Chondrocyte (in vitro differentiated cells): ENCODE measurements at places on chromosomes 1 and 21. TPM values are rescaled to one million over a fixed set of nuclear protein-coding genes. Genes with fewer than 3 reads are reported as not detected.

DNA sequence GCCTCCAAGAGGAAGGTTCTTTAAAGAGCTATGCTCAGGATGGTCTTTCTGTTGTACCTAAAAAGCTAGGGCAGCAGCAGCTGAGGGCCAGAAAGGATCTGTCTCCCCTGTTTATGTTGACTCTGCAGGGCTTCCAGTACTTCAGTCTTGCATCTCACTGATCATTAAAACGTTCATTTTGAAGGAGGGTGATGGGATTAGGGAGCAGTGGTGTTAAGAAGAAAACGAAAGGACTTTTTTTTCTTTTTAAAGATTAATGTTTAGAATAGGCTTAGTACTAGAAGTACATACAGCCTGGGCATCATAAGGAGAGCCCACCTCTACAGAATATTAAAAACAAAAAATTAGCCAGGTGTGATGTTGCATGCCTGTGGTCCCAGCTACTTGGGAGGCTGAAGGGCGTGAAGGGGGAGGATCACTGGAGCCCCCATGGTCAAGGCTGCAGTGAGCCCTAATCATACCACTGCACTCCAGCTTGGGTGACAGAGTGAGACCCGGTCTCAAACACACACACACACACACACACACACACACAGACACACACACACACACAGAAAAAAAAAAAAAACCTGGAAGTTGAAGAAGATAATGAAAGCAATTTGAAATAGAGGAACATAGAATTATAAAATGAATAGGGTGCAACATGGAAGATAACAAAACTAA is 2.9 kb downstream of the CR1L start:
- no peaks in the 10 kb centered on the region for H3K4me1 ChIP-seq
- H3K36me3 ChIP-seq: no peaks in the 10 kb centered on the region
- H3K4me3 ChIP-seq: no peak overlapping the region
- H3K27me3 ChIP-seq: peaks cover 35% of the 10 kb centered on the region
- no peak for DNase-seq

GRCh38 chr21:14591882-14592281 is 45.8 kb upstream of the SAMSN1 start:
- no peaks in the 10 kb centered on the region for H3K4me1 ChIP-seq
- no peak for DNase-seq
- H3K27ac ChIP-seq: no peak overlapping the region
- H3K27me3 ChIP-seq: no peaks in the 10 kb centered on the region

DNA sequence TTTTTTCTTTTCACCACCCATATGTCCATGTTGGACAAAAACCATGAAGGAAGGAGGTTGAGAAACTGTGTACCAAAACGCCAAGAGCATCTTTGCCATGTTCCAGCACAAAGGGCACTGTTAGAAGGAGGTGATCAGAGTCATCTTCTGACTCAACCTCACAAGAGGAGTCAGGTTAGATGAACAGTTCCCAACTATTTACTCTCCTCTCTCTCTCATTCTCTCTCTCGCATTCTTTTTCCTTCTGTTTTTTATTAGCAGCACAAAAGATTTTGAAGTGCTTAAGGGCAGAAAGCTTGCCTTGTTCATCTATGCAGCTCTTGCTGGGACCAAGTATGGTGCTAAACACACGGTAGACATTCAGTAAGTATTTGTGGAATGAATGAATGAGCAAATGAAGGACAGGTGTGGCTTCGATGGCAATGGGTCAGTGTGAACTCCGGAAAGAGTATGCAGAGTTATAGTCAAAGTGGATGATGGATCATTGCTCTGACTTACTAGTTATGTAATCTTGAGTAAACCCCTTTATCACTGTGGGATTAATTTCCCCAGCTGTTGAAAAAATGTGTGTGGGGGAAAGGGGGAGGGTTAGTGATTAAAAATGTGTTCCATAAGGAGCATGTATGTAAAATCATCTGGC is 33.9 kb downstream of the DDR2 start:
- H3K4me3 ChIP-seq: no peak overlapping the region
- peaks cover 4% of the 10 kb centered on the region for H3K36me3 ChIP-seq
- no peak overlapping the region for H3K27ac ChIP-seq
- DNase-seq: no peak
- peaks cover 35% of the 10 kb centered on the region for H3K4me1 ChIP-seq

DNA sequence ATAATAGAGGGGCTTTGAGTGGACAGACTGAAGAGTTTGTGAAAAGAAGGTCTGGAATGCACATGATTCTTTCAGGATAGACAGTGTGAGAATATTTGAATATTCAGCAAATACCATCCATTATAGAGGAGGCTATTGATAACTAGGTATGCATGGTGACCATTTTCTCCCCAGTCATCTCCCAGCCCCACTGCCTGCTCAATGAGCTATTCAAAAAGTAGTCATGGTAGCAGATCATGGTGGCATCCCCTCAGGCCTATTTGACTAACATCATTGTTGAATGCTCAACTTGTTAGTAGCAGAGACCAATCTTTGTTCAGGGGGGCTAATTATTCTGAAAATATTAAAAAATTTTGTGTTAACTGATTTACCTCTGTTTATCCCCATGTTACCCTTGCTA is 311.6 kb downstream of the S1PR1 start:
- H3K36me3 ChIP-seq: no peaks in the 10 kb centered on the region
- no peak overlapping the region for H3K4me3 ChIP-seq
- H3K4me1 ChIP-seq: no peaks in the 10 kb centered on the region
- H3K27ac ChIP-seq: no peak overlapping the region

DNA sequence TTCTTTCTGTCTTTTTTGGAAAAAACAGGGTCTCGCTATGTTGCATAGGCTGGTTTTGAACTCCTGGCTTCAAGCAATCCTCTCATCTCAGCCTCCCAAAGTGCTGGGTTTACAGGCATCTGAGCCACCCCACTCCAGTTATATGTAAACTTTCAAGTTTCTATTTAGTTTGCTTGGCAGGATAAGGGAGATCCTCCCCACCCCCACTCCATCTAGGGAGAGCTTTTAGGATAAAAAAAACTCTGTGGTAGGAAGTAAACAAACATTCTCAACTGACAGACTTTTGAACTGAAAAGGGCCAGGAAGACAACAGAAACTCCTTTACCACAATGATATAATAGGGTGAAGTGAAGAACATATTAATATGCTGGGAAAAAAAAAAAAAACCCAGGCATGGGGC is 41.0 kb upstream of the ZNF326 start:
- H3K27ac ChIP-seq: no peak overlapping the region
- peaks cover 19% of the 10 kb centered on the region for H3K4me1 ChIP-seq
- no peaks in the 10 kb centered on the region for H3K27me3 ChIP-seq
- H3K36me3 ChIP-seq: no peaks in the 10 kb centered on the region
- H3K4me3 ChIP-seq: no peak overlapping the region

- no peak overlapping the region for H3K27ac ChIP-seq
- peaks cover 16% of the 10 kb centered on the region for H3K27me3 ChIP-seq
- no peaks in the 10 kb centered on the region for H3K36me3 ChIP-seq
- DNase-seq: no peak
Observed at GRCh38 chr21:44370027-44370735, 16.8 kb downstream of the TRPM2 start.

DNA sequence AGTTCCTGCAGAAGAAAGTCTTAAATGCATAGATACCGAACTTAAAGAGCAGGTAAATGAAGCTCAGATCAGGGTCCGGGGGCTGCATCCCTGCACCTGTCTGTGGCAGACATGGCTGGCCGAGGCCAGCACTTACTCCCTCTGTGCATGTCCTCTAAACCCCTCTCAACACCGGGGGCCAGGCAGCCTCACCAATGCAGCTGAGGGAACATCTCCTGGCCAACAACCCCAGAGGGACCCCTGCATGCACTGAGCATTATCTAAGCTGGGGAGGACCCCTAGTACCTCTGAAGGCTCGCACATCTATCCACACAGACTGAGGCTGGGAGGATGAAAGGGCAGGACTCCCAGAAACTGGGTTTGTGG is 18.4 kb downstream of the TTC34 start:
- no peaks in the 10 kb centered on the region for H3K4me1 ChIP-seq
- no peak overlapping the region for H3K27ac ChIP-seq
- no peaks in the 10 kb centered on the region for H3K27me3 ChIP-seq
- DNase-seq: no peak

GRCh38 chr21:32525282-32525681 is 60.0 kb downstream of the TCP10L start:
- H3K27me3 ChIP-seq: no peaks in the 10 kb centered on the region

- H3K27me3 ChIP-seq: no peaks in the 10 kb centered on the region
- DNase-seq: no peak
- peaks cover 57% of the 10 kb centered on the region for H3K4me1 ChIP-seq
Observed at GRCh38 chr1:114507513-114507912, 3.5 kb downstream of the TRIM33 start.

- peaks cover 15% of the 10 kb centered on the region for H3K27me3 ChIP-seq
- DNase-seq: no peak
- H3K4me3 ChIP-seq: no peak overlapping the region
- no peak overlapping the region for H3K27ac ChIP-seq
- no peaks in the 10 kb centered on the region for H3K36me3 ChIP-seq
- H3K4me1 ChIP-seq: no peaks in the 10 kb centered on the region
Observed at GRCh38 chr1:222104694-222105392, 363.0 kb upstream of the DUSP10 start.

- H3K36me3 ChIP-seq: no peaks in the 10 kb centered on the region
- H3K4me3 ChIP-seq: no peak overlapping the region
- H3K27me3 ChIP-seq: peaks cover 19% of the 10 kb centered on the region
- no peaks in the 10 kb centered on the region for H3K4me1 ChIP-seq
- DNase-seq: no peak
- no peak overlapping the region for H3K27ac ChIP-seq
Observed at GRCh38 chr1:109443476-109443875, 17.2 kb upstream of the PSMA5 start.

GRCh38 chr1:10626131-10626731 is 151.5 kb downstream of the PEX14 start:
- no peak overlapping the region for H3K4me3 ChIP-seq
- DNase-seq: peak; percentile 55

DNA sequence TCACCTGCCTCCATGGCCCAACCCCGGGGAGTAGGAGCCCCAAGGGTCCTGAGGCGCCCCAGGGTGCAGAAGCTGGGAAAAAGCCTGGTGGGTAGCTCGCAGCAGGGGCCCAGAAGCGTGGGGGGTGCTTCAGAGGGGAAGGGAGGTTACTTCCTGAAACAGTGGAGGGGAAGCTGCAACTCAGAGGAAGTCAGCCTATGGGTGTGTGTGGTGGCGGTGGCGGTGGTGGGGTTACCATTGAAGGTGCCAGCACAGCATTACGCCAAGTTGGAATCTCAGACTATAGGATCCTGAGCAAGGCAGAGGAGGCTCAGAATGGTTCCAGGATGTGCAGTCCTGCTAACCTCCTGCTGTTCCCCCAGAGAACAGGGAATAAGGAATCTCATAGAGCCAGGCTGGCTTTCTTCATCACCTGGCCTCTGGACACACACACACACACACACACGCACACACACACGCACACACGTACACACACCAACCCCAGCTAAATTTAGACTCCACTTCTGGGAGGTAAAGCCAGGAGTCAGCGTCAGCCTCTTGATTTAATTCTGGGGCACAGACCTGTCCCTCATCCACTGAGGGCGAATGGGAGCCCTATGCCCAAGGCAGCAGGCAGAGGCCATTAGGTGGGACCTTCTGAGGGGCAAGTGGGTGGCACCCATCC is 1.3 kb downstream of the DENND4B start:
- peak overlapping the region; percentile 80 for H3K4me3 ChIP-seq
- H3K27ac ChIP-seq: peak overlapping the region; percentile 83
- H3K27me3 ChIP-seq: no peaks in the 10 kb centered on the region
- H3K4me1 ChIP-seq: peaks cover 17% of the 10 kb centered on the region

DNA sequence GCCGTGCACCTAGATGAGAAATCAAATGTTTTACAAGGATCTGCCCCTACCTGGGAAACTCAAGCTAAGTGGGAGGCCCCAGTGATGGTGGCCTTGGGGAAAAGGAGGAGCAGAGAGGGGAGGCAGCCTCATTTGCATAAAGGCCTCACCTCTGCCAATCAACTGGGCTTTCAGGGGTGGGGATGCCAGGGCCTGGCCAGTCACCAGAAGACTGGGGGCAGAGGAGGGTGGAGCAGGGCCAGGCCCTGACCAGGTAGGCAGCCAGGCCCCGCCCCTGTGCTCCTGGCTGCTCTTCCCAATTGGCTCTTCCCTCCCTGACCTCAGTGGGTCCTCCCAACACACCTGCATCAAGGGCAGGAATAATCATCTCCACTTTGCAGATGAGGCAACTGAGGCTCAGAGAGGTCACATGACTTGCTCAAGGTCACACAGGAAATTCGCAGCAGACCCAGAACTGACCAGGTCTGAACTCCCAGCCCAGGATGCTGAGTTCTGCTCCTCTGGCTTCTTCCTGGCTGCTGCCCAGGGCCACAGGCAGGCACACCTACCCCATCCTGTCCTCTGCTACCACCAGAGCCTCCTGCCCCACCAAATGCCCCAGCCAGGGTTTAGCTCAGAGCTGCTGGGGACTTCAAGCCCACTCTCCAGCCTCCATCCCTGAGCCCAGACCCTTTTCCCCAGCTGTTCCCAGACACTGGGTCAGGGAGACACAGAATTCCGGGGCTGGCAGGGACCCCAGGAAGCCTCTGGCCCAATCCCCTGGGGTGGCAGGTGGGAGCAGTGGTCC is 677.9 kb downstream of the MATN1 start:
- H3K36me3 ChIP-seq: no peaks in the 10 kb centered on the region
- no peak for DNase-seq
- no peak overlapping the region for H3K4me3 ChIP-seq
- no peak overlapping the region for H3K27ac ChIP-seq
- H3K27me3 ChIP-seq: peaks cover 11% of the 10 kb centered on the region

- DNase-seq: no peak
- no peaks in the 10 kb centered on the region for H3K36me3 ChIP-seq
- no peaks in the 10 kb centered on the region for H3K27me3 ChIP-seq
- no peak overlapping the region for H3K27ac ChIP-seq
- H3K4me1 ChIP-seq: peaks cover 9% of the 10 kb centered on the region
- H3K4me3 ChIP-seq: no peak overlapping the region
Observed at GRCh38 chr1:26550946-26551345, 21.4 kb downstream of the RPS6KA1 start.

DNA sequence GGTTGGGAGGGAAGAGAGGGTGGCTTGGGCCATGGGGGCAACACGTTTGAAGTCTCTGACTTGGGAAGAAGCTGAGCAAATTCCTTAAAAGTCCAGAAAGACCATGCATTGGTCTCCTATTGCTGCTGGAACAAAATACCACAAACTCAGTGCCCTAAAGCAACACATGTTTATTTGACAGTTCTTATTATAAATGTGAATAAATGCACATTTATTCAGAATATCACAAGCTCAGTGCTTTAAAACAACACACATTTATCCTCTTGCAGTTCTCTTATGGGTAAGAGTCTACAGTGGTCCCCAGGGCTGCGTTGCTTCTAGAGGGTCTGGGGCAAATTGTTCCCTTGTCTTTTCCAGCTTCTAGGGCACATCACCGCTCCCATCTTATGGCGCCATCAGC is 10.1 kb upstream of the PRAMEF12 start:
- no peak for DNase-seq
- H3K4me1 ChIP-seq: no peaks in the 10 kb centered on the region
- H3K4me3 ChIP-seq: no peak overlapping the region
- H3K27me3 ChIP-seq: peaks cover 3% of the 10 kb centered on the region

The CATSPERE gene
- total RNA-seq: 1.5 to 2.3 TPM (median 2.3 TPM) in 3 replicates

The GJA8 gene
- total RNA-seq: not detected in 3 replicates

The NUAK2 gene
- total RNA-seq: 1.7 to 3.3 TPM (median 3.3 TPM) in 3 replicates

The TMPRSS2 gene
- total RNA-seq: 0.12 TPM in 1 of 3 replicates, not detected in the others

The FMO3 gene
- total RNA-seq: 0.21 to 0.31 TPM (median 0.27 TPM) in 3 replicates

The SELE gene
- total RNA-seq: not detected in 3 replicates

The SCNM1 gene
- total RNA-seq: 39.6 to 44.3 TPM (median 40.7 TPM) in 3 replicates

The DEPDC1 gene
- 4.3 to 5.2 TPM (median 4.7 TPM) in 3 replicates for total RNA-seq

The TSPAN2 gene
- 218 to 498 TPM (median 227 TPM) in 3 replicates for total RNA-seq

The SMYD2 gene
- total RNA-seq: 35.5 to 50.3 TPM (median 45.4 TPM) in 3 replicates
